Activated T-cell treated with anti-CD3 and anti-CD28 coated beads, Interleukin-2, amount 50 U/mL, for 48 hours (primary cell): ENCODE measurements at places on chromosomes 7 and 10.

GRCh38 chr7:135160858-135161653, 9.5 kb downstream of the CYREN start:
- no peak for DNase-seq

- no peak for DNase-seq
These were observed 60.0 kb downstream of the VSTM4 start for GRCh38 chr10:49055221-49055849.

DNA sequence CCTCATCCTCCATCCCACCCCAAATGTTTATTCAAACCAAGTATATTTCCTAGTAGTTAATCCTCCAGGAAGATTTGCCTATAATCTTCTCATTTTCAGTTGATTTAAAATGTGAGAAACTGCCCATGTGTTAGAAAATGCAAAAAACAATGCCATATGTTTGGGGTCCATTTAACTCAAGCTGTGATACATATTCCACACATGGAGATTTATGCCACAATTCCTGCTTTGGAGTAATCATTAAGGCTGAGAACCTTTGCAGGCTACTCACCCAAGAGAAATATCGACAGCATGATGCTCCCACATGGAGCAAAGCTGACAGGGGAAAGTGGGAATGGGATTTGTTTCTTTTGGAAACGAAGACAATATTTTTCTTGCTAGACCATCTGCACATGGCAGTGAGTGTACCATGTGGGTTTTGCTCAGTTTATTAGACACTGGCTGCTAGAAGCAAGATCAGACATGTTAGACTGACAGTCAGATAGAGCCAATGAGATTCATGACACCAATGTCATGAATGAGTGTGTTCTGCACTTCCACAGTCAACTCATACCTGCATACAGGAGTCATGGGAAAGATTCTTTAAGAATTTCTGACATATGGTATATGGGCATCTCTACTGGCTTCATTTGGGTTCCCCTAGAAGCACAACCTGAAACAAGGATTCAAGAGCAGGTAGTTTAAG, 3.4 kb upstream of the GRM8 start:
- no peak for DNase-seq

GRCh38 chr7:101420436-101420835, 57.8 kb downstream of the COL26A1 start:
- peak; percentile 22 for DNase-seq
